ENCODE measurements at places on chromosomes 13 and 19.

GRCh38 chr13:85608255-85608829 is 190.9 kb downstream of the SLITRK6 start:
- no peak for DNase-seq

GRCh38 chr19:28691683-28692082 is 521.3 kb downstream of the UQCRFS1 start:
- DNase-seq, result no peak

DNA sequence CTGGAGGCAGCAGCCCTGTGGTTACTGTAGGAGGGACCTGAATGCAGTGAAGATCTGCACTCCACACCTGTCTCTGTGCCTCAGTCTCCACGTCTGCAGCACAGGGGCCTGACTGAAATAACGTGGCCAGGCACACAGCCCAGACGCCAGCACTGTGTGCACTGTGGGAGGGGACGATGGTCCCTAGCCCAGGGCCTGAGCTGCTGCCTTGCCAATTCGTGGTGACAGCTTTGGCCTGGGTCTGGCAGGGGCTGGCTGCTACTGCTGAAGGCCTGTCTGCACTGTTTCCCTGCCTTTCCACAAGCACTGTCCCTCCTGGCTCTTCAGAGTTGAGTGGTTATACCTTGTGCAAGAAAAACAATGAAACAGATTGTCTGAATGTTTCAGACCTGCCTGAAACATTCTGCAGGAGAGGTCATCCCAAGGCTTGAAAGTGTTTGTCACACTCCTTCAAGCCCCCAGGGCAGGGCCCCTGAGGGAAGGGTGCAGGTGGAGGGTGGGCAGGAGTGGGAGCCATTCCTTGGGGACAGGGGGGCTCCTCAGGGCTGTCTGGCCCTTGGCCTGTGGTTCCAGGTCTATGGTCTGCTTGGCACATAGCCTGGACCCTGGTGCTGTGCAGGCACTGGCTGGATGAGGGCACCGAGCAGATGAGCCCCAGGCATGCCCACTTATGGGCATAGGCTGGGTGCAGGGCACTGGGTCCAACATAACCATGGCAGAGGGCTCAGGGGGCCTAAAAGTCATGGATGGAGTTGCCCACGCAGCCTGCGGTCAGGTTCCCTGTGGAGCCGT is 38.7 kb upstream of the LDLR start:
- DNase-seq, result no peak

- DNase-seq, result no peak
Observed at GRCh38 chr13:70964124-70964523, 855.9 kb upstream of the KLHL1 start.

- DNase-seq, result no peak
Observed at GRCh38 chr13:47067306-47067705, 170.5 kb upstream of the HTR2A start.

DNA sequence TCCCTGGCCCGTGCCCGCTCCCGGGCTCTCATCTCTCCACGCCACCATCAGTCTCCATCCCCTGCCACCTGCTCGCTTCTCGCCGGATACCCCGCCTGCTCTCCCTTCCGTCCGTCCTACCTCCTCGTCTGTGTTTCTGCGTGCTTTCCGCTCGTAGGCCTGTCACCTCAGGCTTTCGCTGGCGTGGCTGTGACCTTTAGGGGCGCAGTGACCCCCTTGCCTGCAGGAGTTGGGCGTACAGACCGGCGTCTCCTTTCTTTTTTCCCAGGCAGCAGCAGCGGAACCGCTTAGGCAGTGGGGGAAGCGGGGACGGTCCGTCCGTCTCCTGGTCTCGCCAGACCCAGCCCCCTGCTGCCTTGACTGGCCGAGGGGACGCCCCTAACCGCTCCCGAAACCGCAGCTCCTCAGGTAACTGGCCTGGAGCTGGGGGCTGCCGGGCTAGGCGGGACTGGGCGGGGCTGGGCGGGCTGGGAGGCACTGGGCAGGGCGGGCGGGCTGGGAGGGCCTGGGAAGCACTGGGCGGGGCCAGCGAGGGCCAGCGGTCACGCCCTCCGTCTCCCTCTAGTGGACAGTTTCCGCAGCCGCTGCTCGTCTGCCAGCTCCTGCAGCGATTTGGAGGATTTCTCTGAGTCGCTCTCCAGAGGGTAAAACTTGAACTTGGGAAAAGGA is 6.3 kb downstream of the PGLYRP1 start:
- DNase-seq, result peak; percentile 61

DNA sequence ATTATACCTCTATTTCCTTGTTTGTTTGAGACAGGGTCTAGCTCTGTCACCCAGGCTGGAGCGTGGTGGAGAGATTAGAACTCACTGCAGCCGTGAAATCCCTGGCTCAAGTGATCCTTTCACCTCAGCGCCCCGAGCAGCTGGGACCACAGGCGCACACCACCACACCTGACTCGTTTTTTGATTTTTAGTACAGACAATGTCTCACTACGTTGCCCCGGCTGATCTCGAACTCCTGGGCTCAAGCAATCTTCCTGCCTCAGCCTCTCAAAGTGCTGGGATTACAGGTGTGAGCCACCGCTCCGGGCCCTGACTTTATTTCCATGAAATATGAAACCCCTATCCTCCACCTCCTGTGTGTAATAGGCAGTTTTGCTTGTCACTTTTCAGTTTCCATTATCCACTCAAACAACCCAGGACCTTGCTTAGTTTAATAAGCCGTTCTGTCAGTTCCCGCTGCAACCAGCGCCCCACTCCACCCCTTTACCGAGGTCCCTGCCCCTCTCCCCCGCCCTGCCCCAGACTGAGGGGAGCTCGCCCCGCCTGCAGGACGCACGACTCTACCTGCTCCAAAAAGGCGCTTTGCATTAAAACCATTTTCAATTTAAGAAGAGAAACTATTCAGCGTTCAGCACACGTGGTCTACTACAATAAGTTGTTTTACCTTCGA is 16.9 kb downstream of the ZNF816 start:
- no peak for DNase-seq

GRCh38 chr13:104592127-104592526 is 1525.9 kb upstream of the SLC10A2 start:
- DNase-seq, result no peak

DNA sequence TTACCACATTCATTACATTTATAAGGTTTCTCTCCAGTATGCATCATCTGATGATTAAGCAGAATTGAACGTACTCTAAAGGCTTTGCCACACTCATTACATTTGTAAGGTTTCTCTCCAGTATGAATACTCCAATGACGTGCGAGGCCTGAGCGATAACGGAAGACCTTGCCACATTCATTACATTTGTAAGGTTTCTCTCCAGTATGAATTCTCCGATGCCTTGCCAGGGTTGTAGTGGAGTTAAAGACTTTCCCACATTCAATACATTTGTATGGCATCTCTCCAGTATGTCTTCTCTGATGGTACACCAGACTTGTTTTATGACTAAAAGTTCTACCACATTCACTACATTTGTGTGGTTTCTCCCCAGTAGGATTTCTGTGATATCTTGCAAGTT is 16.8 kb upstream of the ZNF432 start:
- no peak for DNase-seq

- no peak for DNase-seq
Observed at GRCh38 chr19:40252395-40252794, 25.9 kb upstream of the CCNP start.

- DNase-seq, result peak; percentile 100
Observed at GRCh38 chr19:38849860-38850435, at the start of gene HNRNPL. Gene HNRNPL, minus strand, starts transcription at chr19:38849986. Its CDS starts 20 bp downstream, at chr19:38849966.

DNA sequence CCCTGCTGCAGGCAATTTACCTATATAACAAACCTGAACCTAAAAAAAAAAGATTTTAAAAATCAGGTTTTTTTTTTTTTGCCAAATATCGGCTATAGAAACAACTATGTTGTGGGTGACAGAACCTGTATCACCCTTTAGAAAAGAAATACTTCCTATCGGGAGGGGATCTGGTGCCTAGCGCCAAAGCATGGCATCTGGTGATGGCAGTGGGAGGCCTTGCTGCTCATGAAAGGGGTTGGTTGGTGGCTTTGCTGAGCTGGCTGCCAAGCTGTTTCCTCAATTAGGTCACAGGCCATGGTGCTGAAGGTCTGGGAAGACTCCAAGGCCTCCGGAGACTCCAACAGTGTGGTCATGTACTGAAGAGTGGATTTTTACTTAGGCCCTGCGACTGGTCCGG is 328.5 kb downstream of the KLF5 start:
- no peak for DNase-seq

- no peak for DNase-seq
Observed at GRCh38 chr13:73520566-73521289, 461.9 kb downstream of the KLF5 start.

GRCh38 chr13:114064450-114065140 is 67.8 kb downstream of the RASA3 start:
- no peak for DNase-seq

GRCh38 chr13:34310539-34310938 is 492.6 kb downstream of the RFC3 start:
- DNase-seq, result no peak

DNA sequence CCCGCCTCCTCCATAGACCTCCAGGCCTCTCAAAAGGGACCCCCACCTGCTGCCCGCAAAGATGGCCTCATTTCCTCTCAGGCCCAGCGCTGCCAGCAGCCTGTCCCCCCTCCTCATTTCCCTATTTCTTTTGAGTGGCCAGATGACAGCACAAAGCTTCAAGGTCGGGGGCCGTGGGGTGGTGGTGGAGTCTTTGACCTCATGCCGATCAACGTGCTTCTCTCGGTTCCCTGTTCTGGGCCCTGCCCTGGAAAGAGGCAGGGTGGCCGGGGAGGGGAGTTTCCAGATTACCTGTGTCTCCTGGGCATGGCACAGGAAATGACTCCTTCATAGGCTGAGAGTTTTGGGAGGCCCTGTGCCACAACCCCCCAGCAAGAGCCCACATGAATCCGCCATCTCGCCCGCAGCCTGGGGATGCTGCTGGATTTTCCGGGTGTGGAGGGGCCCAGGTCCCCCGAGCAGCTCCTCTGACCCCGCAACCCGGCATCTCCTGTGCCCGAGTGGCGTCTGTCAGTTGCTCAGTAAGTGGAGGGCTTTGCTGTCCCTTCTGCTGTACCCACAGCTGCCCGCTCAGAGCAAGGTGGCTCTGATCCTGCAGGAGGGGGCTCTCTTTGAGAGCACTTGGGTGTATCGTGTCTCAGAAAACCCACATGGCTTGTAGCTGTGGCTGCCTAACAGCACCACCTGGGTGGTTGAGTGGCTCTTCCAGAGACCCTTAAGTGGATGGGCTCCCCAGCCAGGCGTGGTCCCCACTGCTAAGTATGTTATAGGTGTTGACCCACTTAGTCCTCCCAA is 139.4 kb downstream of the SIPA1L3 start:
- DNase-seq, result no peak

DNA sequence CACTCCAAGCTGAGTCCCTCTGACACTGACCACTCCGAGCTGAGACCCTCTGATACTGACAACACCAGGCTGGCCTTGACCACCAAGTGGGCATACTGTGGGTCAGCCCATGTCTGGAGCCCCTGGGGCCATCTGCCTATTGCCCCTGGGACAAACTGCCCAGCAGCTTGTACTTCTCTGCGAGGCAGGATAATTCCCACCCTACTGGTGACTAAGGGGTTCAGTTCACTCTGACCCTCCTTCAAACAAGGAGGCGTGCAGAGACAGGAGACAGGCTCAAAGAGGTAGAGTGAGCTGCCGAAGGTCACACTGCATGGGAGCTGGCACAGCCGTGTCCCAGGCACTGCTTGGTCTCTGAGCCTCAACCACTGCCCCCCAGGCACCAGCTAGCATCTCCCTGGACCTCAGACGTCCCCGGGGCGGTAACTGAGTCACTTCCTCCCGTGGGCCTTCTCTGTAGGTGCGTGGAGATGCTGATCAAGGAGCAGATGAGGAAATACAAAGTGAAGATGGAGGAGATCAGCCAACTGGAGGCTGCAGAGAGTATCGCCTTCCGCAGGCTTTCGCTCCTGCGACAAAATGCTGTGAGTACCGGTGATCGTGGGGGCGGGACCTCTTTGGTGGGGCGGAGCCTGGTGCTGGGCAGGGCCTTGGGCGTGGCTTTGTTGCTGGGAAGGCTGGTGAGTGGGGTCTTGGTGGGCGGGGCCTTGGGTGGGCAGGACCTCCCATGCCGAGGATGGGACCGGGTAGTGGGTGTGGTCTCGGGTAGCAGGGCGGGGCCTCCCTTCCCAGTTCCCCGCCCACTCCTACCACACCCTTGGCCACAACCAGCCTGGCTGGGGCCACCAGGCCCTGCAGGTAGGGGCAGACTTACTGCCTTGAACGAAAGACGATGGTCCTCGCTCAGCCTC is 5.8 kb upstream of the USE1 start:
- DNase-seq, result peak; percentile 25

DNA sequence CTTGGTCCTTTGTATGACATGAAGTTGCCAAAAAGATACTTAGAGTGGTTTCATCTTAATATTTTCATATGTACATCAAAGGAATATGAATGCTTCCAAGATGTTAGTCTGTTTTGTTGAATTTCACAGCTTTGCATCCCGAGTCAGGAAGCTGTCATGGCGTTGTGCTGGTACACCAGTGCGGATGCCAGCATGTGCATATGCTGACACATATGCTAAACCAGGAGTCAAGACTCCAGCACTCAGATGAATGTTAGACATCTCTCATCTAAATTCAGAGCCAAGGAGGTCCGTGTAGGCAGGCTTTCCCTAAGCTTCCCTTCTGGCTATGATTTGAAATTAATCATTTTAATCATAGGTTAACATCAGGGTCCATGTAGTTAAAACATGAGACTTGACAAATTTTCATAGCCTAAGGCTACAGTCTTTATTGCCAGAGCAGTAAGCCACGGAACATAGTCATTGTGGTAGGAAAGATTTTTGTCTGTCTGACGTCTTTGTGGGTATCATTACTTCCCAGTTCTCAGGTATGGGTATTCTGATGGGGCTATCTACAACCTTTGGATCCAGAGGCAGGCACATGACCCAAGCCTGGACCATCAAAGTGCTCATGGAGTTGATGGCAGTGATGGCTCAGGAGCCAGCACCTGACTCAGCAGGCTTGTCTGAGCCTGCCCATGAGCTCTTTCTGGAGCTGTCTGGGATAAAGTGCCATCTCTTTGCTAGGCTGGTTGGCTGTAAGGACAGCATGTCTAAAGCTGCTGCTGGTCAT is 246.1 kb downstream of the KCNRG start:
- no peak for DNase-seq

DNA sequence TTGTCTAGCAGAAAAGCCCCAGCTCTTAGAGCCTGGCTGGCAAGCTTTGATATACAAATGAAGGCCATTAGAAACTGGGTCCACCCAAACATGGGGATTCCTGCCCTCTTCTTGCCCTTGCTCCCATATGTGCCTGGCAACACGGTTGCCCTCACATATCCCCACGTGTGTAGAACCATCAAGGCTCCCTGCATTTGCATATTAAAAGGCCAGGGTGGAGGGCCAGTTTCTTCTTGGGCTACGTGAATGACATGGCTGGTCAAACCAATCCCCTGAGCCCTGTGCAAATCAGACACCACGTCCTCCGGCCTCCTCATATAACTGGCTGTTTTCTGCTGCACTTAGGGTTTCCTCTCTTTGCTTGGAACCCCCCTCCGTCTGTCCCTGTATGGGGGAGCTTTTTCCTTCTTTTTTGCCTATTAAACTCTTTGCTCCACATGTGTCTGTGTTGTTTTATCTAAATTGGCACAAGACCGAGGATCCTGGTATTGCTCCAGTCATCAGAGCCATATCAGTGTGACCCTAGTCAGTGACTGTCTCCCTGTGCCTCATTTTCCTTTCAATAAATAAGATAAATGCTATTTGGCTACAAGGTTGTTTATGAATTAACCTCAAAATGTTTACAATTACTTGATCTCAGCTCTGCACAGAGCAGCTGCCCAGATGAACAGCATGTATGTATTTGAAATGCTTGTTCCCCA is 30.3 kb upstream of the CEACAM1 start:
- DNase-seq, result no peak

- DNase-seq, result no peak
Observed at GRCh38 chr19:58317476-58318072, 9.2 kb upstream of the ZSCAN22 start.
